ENCODE measurements at places on chromosomes 5 and 9. TPM values are rescaled to one million over a fixed set of nuclear protein-coding genes. Genes with fewer than 3 reads are reported as not detected.

The CCDC183 gene
- 0.94 TPM for total RNA-seq

The ARL14EPL gene
- not detected for total RNA-seq

The GNA14 gene
- 0.10 TPM for total RNA-seq

The GPX8 gene
- total RNA-seq: 66.2 TPM

The LMNB1 gene
- total RNA-seq: 9.6 TPM

The PCDHGB3 gene
- total RNA-seq: 2.3 TPM

The MEGF10 gene
- total RNA-seq: not detected

The NTNG2 gene
- total RNA-seq: 0.17 TPM

The SPATA31A5 gene
- total RNA-seq: not detected

The ITGA2 gene
- 54.2 TPM for total RNA-seq

The FOXD4L5 gene
- 0.17 TPM for total RNA-seq

The CER1 gene
- total RNA-seq: not detected

The DAPK1 gene
- 41.0 TPM for total RNA-seq

The IRX1 gene
- 3.3 TPM for total RNA-seq

The CCDC187 gene
- not detected for total RNA-seq

The DDX4 gene
- not detected for total RNA-seq

The PCDHAC1 gene
- 2.7 TPM for total RNA-seq

The VCAN gene
- 2,590 TPM for total RNA-seq

The LCN9 gene
- not detected for total RNA-seq

The SPATA31D4 gene
- not detected for total RNA-seq

The FNIP1 gene
- total RNA-seq: 49.3 TPM

The ARID3C gene
- total RNA-seq: not detected

The RGS3 gene
- 76.2 TPM for total RNA-seq

The ACER2 gene
- total RNA-seq: 13.4 TPM

The CYSRT1 gene
- total RNA-seq: 0.87 TPM

The EPB41L4A gene
- 26.1 TPM for total RNA-seq

The ENTREP1 gene
- total RNA-seq: 1.0 TPM

The HNRNPH1 gene
- 735 TPM for total RNA-seq

The BARHL1 gene
- total RNA-seq: not detected

The PCDHGA2 gene
- 1.2 TPM for total RNA-seq

The SLC6A7 gene
- total RNA-seq: not detected

The PCA3 gene
- total RNA-seq: 0.05 TPM

The COL15A1 gene
- total RNA-seq: 0.05 TPM

The LCN2 gene
- 38.2 TPM for total RNA-seq

The PLPP7 gene
- total RNA-seq: 8.0 TPM

The SLC36A3 gene
- not detected for total RNA-seq

The SPINK6 gene
- total RNA-seq: not detected

The RPP25L gene
- 16.1 TPM for total RNA-seq

The GLRA1 gene
- total RNA-seq: not detected

The PTPN3 gene
- 18.8 TPM for total RNA-seq

The SIT1 gene
- not detected for total RNA-seq

The HACD4 gene
- total RNA-seq: 3.0 TPM

The NDOR1 gene
- 6.2 TPM for total RNA-seq

The SAXO1 gene
- total RNA-seq: under 0.01 TPM

The RASGRF2 gene
- total RNA-seq: 10.6 TPM

The LMX1B gene
- not detected for total RNA-seq

The MGAT1 gene
- 58.4 TPM for total RNA-seq

The S1PR3 gene
- 1.8 TPM for total RNA-seq

The CDO1 gene
- total RNA-seq: 0.55 TPM

The RANBP3L gene
- total RNA-seq: under 0.01 TPM

The PLAC8L1 gene
- not detected for total RNA-seq

The PCDHGA3 gene
- total RNA-seq: 1.0 TPM

The TNC gene
- total RNA-seq: 215 TPM

The BTF3 gene
- 267 TPM for total RNA-seq

The IFNB1 gene
- total RNA-seq: not detected

The NEUROG1 gene
- not detected for total RNA-seq

The RANBP17 gene
- 9.6 TPM for total RNA-seq

The NMUR2 gene
- total RNA-seq: not detected
